ENCODE measurements at places on chromosomes 7 and 10. TPM values are rescaled to one million over a fixed set of nuclear protein-coding genes. Genes with fewer than 3 reads are reported as not detected.

GRCh38 chr10:4655406-4655805, 170.6 kb upstream of the AKR1E2 start:
- H3K36me3 ChIP-seq: no peaks in the 10 kb centered on the region
- no peak overlapping the region for H3K27ac ChIP-seq
- H3K4me1 ChIP-seq: peaks cover 17% of the 10 kb centered on the region
- DNase-seq: no peak
- H3K4me3 ChIP-seq: no peak overlapping the region
- H3K27me3 ChIP-seq: peaks cover 15% of the 10 kb centered on the region

DNA sequence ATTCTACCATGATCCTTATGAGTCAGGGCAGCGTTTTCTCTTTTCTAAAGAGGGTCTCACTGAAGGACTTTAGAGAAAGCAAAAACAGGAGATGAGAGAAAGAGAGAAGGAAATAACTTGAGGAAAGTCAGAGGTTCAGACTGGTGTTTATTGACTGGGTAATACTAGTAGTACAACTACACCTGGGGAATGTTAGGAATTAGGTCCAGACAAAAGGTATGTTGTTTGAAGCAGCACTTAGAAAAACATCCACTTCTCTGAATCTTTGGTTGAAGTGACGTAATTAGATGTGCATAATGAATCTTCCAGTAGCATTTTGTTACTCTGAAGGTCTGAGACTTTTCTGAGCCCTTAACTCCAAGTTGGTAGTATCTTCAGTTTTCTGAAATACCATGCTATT, 380.3 kb upstream of the LRGUK start:
- no peaks in the 10 kb centered on the region for H3K4me1 ChIP-seq
- no peak overlapping the region for H3K4me3 ChIP-seq
- no peak overlapping the region for H3K27ac ChIP-seq
- H3K36me3 ChIP-seq: no peaks in the 10 kb centered on the region

DNA sequence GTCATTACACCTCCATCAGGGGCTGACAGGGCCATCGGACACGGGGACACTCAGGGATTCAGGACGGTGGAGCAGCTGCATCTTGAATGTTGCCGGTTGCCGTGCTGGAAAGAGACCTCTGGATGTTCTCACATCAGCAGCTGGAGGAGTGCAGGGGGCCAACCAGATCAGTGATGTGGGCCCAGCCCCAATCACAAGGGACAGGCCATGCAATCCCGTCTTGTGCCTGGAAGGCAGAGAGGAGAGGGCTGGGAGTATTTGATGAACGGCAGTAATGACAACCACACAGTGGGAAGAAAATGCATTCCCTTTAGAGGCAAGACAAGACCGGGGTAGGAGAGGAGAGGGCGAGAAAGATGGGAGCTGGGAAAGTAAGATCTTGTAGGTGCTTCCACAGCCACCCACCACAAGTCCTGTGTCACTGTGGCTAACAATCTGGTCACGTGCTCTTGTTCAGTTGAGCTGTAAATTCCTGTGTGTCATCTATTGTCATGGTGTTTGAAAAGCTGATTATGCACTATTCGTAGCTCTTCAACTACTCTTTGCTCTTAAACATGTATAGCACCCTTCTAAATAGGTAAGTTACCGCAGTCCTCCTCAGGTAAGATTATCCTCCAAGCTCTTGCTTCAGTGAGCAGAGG, 85.9 kb upstream of the LEP start:
- no peak overlapping the region for H3K27ac ChIP-seq
- H3K4me1 ChIP-seq: peaks cover 2% of the 10 kb centered on the region
- H3K27me3 ChIP-seq: peaks cover 33% of the 10 kb centered on the region
- no peaks in the 10 kb centered on the region for H3K36me3 ChIP-seq
- no peak overlapping the region for H3K4me3 ChIP-seq
- DNase-seq: no peak

- H3K27me3 ChIP-seq: no peaks in the 10 kb centered on the region
- no peaks in the 10 kb centered on the region for H3K4me1 ChIP-seq
- H3K36me3 ChIP-seq: no peaks in the 10 kb centered on the region
- no peak overlapping the region for H3K4me3 ChIP-seq
- DNase-seq: no peak
- no peak overlapping the region for H3K27ac ChIP-seq
Observed at GRCh38 chr7:124426621-124427020, 339.0 kb downstream of the GPR37 start.

DNA sequence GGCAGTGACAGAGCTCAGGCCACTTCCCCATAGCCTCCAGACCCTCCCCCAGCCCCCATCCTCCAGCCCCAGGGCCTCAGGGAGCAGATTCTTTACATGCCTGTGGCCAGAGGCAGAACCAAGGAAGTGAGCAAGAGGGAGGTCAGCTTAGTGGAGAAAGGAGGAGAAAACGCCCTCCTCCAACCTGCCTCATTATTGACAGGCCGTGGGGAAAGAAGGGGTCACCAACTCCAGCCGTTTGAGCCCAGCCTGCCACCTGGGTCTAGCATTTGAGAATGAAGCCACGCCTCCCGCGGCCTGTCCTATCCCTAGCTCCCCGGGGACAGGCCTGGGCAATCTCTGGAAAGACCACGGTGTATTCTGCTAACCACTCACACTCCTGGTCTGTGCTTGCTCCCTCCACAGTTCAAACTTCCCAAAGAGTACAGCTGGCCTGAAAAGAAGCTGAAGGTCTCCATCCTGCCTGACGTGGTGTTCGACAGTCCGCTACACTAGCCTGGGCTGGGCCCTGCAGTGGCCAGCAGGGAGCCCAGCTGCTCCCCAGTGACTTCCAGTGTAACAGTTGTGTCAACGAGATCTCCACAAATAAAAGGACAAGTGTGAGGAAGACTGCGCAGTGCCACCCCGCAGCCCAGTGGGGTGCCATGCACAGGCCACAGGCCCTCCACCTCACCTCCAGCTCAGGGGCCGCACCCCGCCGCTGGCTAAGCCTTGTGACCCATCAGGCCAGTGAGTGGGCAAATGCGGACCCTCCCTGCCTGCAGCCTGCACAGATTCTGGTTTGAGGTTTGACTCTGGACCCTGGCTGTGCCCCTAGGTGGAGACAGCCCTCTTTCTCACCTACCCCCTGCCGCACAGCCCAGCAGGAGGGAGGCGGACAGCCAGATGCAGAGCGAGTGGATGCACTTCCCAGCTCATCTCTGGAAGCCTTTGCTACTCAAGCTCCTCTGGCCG, 14.3 kb upstream of the TRIM8 start:
- no peak for DNase-seq
- H3K27me3 ChIP-seq: no peaks in the 10 kb centered on the region
- no peak overlapping the region for H3K4me3 ChIP-seq
- H3K27ac ChIP-seq: peak overlapping the region; percentile 11
- H3K36me3 ChIP-seq: no peaks in the 10 kb centered on the region
- peaks cover 43% of the 10 kb centered on the region for H3K4me1 ChIP-seq

GRCh38 chr10:79898597-79899325, 50.1 kb downstream of the SFTPD start:
- no peak overlapping the region for H3K4me3 ChIP-seq
- H3K27ac ChIP-seq: no peak overlapping the region
- H3K27me3 ChIP-seq: peaks cover 66% of the 10 kb centered on the region
- no peak for DNase-seq
- no peaks in the 10 kb centered on the region for H3K36me3 ChIP-seq
- H3K4me1 ChIP-seq: peaks cover 4% of the 10 kb centered on the region

DNA sequence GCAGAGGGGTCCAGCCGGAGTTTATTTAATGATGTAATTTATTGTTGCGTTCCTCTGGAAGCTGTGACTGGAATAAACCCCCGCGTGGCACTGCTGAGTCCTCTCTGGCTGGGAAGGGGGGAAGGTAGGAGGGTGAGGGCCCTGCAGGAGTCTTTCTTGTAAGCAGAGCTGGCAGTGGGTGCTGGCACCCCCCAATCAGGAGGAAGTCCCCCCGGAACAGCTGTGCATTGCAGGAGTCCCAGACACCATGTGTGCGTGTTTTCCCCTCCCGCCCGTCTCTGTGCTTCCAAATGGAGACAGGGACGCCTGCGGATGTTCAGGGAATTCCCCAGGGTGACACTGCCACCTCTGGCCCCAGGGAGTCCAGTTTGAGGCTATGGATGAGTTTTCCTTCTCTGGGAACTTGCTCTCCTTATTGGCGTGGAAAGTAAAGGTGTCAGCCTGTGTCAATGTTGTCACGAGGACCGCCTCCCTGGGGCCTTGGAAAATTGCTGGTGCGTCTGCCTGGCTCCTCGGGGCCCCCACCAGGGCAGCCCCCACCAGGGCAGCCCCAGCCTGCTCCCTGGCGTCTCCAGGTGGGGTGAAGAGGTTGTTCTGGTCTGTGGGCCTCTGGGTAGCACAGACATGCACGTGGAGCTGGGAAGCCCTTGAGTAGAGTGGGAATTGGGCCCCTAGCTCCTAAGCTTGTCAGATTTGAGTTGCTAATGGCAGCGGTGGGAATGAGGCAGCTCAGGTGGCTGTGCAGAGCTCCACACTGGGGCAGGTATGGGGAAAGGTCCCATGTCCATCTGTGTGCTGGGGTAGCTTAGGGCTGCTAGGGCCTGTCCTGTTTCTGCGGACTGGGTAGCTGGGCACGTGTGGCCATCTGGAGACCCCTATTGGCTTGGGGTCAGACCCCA, 2.7 kb downstream of the FZD9 start:
- H3K27me3 ChIP-seq: peaks cover 6% of the 10 kb centered on the region
- no peak overlapping the region for H3K27ac ChIP-seq
- DNase-seq: no peak
- peaks cover 2% of the 10 kb centered on the region for H3K4me1 ChIP-seq
- H3K4me3 ChIP-seq: no peak overlapping the region
- peaks cover 11% of the 10 kb centered on the region for H3K36me3 ChIP-seq

DNA sequence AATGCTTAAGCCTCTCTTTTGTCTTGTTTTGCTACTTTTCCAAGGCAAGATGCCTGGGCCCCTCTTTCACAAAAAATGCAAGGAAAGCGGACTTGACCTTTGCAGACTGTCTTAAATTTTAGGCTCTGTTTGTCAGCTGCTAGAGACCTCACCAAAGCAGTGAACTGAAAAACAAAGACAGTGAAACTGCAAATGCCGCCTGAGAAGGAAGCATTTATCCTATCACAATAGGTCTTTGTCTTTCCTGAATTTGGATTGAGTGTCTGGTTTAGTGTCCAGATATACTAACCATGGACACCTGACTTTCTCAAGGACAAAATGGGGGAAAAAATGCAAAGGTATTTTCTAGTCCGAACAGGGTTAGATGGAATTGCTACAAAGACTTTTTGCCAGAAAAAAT, 256.9 kb downstream of the INHBA start:
- DNase-seq: no peak
- no peak overlapping the region for H3K4me3 ChIP-seq
- H3K27ac ChIP-seq: no peak overlapping the region
- no peaks in the 10 kb centered on the region for H3K27me3 ChIP-seq
- H3K4me1 ChIP-seq: no peaks in the 10 kb centered on the region

DNA sequence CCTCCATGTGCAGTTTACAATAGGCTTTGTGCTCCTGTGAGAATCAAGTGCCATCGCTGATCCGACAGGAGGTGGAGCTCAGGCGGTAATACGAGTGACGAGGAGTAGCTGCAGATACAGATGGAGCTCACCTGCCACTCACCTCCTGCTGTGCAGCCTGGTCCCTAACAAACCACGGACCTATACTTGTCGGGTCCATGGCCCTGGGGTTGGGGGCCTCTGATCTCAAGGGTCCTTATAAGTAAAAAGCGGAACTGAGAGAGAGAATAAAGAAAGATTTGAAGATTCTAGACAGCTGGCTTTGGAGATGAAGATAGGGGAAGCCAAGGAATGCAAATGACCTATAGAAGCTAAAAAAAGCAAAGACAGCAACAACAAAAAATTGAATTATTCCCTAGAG, 130.6 kb downstream of the PLXDC2 start:
- no peaks in the 10 kb centered on the region for H3K36me3 ChIP-seq
- H3K27ac ChIP-seq: no peak overlapping the region
- no peak overlapping the region for H3K4me3 ChIP-seq
- no peaks in the 10 kb centered on the region for H3K27me3 ChIP-seq
- DNase-seq: no peak

DNA sequence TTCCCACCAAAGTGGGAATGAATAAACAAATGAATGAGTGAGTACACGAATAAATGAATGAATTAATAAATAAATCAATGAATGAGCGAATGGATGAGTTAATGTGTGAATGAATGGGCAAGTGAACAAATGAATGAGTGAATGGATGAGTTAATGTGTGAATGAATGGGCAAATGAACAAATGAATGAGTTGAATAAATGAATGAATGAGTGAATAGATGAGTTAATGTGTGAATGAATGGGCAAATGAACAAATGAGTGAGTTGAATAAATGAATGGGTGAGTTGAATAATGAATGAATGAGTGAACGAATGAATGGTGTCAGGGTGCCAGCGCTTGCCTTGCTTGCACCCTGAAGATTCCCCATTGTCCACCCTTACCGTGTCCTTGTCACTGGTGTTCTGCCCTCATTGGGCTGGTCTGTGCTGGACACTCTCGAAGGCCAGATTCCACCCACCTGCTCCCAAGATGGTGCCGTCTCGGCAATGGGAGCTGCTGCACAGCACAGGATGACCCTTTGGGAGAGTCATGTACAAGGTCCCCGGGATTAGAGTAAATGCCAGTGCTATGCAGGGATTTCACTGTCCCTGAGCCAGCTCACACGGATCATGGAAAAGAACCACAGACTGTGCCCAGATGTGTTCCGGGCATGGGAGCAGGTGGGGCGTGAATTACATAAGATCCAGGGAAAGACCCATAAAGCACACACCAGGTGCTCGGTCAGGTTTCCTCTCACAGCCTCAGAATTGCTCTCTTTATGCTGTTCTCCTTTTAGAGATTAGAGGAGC, 83.2 kb downstream of the CAMK1D start:
- peaks cover under 1% of the 10 kb centered on the region for H3K36me3 ChIP-seq
- H3K4me1 ChIP-seq: no peaks in the 10 kb centered on the region
- DNase-seq: no peak
- no peak overlapping the region for H3K4me3 ChIP-seq
- H3K27me3 ChIP-seq: peaks cover 8% of the 10 kb centered on the region

GRCh38 chr10:126972635-126973414, 67.6 kb downstream of the DOCK1 start:
- H3K4me1 ChIP-seq: no peaks in the 10 kb centered on the region
- no peak overlapping the region for H3K27ac ChIP-seq
- H3K36me3 ChIP-seq: no peaks in the 10 kb centered on the region
- DNase-seq: no peak

GRCh38 chr7:128939861-128940410, 2.2 kb downstream of the IRF5 start:
- no peaks in the 10 kb centered on the region for H3K36me3 ChIP-seq
- H3K4me3 ChIP-seq: peak overlapping the region; percentile 84

GRCh38 chr7:116626886-116627285, 45.1 kb upstream of the MET start:
- H3K27me3 ChIP-seq: peaks cover 22% of the 10 kb centered on the region
- peaks cover 4% of the 10 kb centered on the region for H3K4me1 ChIP-seq

DNA sequence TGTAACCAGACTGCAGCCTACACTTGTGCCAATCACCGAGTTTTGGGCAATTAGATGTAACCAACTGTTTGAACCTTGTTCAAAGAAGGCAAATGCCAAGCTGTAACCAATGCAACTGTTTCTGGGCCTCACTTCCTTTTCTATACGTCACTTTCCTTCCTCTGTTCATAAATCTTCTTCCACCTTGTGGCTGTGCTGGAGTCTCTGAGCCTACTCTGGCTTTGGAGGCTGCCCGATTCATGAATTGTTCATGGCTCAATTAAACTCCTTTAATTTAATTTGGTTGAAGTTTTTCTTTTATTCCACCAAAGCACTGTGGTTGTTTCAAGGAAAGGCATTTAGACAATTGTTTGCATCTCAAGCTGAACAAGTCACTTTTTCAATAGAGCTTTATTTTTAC, 43.5 kb upstream of the UCN3 start:
- H3K27ac ChIP-seq: no peak overlapping the region
- H3K36me3 ChIP-seq: no peaks in the 10 kb centered on the region
- peaks cover 18% of the 10 kb centered on the region for H3K4me1 ChIP-seq
- no peak for DNase-seq
- no peak overlapping the region for H3K4me3 ChIP-seq

Gene CDHR1
- 0.37 TPM for total RNA-seq

Gene SERPINE1
- total RNA-seq: 1.2 TPM

Gene VPS50
- 17.8 TPM for total RNA-seq

Gene PDE6C
- total RNA-seq: not detected

Gene HMX2
- total RNA-seq: not detected

Gene PNLIPRP1
- total RNA-seq: not detected

Gene UCN3
- total RNA-seq: not detected

Gene LRRN3
- total RNA-seq: 154 TPM

Data from activated CD8-positive, alpha-beta memory T cell treated with anti-CD3 and anti-CD28 coated beads, Interleukin-2, amount 10 ng/mL, durations not matched to agents 7 days and 5 days (primary cell).